Dermis blood vessel endothelial cell (primary cell): ENCODE measurements at places on chromosomes 13 and 19. TPM values are rescaled to one million over a fixed set of nuclear protein-coding genes. Genes with fewer than 3 reads are reported as not detected.

DNA sequence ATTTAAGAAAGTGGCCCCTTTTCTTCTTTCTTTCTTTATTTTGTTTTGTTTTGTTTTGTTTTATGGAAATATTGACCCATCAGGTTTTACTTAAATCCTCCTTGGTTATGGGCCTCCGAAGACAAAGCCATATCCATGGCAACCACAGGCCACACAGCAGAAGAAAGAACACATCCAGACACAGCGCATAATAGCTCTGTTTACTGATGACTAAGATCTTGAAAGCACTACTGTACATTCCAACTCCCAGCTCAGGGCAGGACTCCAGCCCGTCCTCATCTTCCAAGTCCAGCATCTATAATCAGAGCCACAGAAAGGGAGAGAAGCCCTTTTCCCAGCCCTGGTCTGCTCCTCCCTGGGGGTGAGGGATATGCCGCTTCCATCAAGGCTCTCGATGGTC is 84.3 kb downstream of the NUFIP1 start:
- peak; percentile 88 for DNase-seq

DNA sequence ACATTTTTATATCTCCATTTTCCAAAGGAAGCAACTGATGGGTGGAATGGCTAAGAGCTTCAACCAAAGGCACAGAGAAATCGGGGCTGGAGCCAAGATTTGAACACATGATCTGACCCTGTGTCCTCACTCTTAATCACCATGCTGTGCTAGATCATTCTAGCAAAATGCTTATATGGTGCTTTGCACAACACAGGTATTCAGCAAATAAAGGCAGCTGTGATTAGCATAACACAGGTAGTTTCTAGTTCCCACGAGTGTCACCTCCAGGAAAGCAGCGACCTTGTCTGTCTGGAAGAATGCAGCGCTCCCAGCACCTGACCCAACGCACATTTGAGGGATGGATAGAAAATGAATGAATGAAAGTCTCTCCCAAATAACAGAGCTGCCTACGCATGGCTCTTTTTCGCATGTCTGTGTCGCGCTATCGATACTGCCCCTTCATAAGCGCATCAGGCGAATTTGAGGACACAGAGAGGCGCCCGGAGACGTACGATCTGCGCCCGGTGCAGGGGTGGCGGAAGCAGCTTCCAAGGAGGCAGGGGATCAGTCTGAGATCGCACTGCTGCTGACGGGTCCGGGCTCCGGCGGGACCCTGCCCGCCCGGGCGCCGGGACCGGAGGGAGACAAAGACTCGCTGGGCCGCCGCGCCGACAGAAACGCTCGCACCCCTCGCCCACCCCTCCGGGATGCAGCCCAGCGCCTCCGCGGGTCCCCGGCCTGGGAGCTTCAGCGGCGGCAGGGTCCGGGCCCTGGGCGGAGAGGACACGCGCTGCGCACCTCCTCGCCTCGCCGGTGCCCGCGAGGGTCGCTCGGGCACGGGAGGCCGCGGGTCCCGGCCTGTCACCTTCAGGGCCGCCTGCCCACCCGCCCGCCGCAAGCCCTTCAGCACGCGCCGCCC is 609 bp downstream of the EPS15L1 start:
- DNase-seq = peak; percentile 37

GRCh38 chr13:105573136-105573535 is 962.3 kb downstream of the EFNB2 start:
- DNase-seq = no peak

GRCh38 chr13:113864273-113864890 is 506 bp upstream of the GAS6 start:
- no peak for DNase-seq

- DNase-seq = no peak
These were observed 1054.4 kb upstream of the SPRY2 start for GRCh38 chr13:81395368-81395767.

DNA sequence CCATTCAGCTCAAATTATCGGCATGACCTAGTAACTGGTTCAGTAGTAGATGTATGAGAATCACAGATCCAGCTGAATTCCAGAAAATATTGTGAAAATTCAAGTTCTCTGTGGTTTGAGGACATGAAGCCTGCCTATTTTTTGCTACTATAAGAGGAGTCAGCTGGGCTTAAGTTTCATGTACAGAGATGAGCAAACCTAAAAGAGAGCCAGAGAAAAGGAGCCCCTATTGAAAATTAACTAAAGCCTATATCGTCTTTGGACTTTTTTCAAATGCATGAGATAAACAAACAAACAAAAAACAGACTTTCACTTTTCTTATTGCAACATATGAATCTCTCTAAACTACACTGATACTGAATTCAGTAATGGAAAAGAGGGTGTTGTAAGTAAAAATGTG is 106.8 kb upstream of the SPRY2 start:
- no peak for DNase-seq

DNA sequence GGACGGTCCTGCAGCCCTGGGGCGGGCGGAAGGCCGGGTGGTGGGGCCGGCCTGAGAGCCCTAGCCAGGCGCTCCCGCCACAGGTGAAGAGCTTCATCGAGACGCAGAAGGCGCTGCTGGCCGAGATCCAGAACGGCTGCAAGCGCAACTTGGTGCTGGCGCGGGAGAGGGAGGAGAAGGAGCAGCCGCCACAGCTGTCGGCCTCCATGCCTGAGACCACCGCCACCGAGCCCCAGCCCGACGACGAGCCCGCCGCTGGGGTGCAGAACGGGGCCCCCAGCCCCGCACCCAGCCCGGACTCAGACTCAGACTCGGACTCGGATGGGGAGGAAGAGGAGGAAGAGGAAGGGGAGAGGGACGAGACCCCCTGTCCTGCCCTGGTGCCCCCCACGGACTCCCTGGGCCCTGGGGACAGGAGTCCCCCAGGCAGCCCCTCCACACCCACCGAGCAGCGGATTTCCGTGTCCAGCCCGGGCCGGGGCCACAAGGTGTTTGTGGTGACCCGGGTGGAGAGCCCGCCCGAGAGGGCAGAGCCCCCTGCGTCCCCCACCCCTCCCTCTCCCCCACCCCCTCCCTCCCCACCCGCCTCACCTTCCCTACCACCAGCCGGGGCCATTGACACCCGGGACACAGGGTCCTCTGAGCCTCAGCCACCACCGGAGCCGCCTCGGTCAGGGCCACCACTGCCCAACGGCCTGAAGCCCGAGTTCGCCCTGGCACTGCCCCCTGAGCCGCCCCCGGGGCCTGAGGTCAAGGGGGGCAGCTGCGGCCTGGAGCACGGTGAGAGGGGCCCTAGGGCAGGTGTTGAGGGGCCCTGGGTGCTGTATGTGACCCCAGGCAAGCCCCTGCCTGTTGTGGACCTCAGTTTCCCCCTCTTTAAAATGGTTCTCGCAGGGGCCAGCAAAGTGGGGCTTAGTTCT is 15.3 kb downstream of the NKPD1 start:
- DNase-seq = no peak

The HAUS8 gene
- total RNA-seq = 4.1 and 4.6 TPM in 2 replicates

The NRTN gene
- total RNA-seq = 0.42 and 0.85 TPM in 2 replicates
